Cerebellum (tissue), 4 donors: ENCODE measurements at places on chromosomes 4 and X.

DNA sequence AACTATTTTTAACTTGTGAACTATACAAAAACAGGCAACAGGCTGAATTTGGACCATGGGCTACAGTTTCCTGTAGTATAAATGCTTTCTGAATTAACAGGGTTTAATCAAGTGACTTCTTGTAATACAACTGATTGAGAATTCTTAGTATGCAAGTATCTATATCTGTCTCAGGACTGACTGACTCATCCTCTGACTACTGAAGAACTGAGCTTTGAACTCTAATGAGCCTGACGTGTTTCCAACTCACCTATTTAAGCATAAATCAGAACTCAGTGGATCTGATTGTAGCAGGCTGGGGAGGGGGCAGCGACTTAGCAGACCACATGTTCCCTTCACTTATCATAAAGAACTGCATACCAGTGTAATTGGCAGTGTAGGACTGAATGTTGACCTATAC lies 7.8 kb downstream of the SPATA4 start:
- no peak for DNase-seq

DNA sequence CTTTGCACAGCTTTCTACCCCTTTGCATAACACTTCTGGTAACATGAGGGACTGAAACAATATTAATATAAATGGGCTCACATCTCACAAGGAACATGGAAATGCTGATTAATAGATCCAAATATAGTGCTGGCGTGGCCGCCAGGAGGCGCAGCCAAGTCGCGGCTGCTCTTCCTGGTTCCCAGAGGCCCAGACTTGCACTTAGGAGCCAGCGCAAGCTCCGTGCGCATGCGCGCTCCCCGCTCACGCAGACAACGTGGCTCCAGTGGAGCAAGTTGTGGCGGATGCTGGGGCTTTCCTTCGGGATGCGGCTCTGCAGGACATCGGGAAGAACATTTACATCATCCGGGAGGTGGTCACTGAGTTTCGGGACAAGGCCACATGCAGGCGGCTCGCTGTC lies 318.3 kb upstream of the SLC7A11 start:
- DNase-seq, result no peak

GRCh38 chr4:53596901-53597300 lies 5.6 kb upstream of the LNX1 start:
- DNase-seq, result no peak

- no peak for DNase-seq
Observed at GRCh38 chrX:55142206-55142918, 53.5 kb downstream of the PAGE2 start.

DNA sequence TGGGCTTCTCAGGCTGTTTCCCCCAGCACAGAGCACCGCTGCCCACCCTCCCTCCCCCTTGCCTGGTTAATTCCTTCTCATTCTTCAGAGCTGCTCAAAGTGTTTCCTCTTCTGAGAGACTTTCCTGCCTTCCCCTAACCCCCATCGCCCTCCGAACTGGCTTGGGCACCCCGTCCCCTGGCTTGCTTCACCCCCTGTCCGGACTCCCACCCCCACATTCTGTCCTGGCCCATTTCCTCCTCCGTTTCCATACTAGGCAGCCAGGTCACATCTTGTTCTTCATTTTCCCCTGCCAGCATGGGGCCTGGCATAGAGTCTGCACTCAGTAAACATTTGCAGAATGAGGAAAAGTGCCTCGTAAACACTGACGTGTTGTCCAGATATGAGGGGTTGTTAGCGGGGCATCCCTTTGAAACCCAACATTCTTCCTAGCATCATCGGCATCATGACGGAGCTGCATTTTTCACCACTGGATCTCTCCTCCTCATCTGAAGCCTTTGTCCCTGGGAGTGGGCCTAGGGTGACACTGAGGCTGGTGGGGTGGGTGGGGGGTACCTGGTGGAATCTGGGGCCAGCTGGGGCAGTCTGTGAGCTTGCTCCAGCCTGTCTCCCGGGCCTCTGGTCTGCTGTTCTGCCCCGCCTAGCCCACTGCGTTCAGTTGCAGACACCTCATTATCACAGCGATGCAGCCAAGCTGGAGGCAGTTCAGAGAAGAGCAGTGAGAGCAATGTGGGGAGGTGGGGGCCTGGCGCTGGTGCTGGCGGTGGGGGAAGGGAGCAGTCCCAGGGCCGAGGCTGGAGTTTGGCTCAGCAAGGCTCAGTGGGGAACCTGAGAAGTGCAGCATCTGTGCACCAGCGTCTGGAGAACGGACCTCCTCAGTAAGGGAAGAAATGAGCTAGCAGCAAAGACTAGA lies 149.4 kb upstream of the PJA1 start:
- DNase-seq, result no peak

DNA sequence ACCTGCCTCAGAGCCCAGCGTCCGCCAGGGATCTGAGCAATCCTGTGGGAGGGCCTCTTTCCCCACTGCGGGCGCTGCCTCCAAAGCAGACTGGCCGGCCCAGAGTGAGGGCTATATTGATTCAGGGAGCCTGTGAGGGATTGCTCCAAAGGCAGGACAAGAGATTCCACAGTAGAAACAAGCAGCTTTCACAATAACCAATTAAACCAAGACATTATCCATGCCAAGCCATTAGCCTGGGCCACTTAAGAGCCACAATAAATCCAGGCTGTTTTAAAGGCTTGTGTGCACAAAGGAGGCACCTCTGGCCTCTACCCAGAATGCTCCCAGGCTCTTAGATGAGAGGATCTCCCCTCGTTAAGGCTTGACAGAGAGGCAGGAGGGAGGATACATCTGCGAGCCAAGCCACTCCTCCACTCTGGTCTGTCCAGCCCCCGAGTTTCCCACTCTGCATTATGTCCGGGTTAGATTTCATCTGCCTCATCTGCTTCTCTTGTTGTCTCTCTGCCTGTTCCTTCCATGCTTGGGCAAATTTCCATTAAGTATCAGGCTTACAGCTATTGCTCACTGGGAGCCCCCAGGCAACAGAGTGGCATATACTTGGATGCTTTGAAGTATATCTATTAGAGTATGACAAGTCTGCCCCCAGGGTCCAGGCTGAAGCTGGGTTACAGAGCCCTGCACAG lies 357.9 kb downstream of the UNC5C start:
- no peak for DNase-seq

DNA sequence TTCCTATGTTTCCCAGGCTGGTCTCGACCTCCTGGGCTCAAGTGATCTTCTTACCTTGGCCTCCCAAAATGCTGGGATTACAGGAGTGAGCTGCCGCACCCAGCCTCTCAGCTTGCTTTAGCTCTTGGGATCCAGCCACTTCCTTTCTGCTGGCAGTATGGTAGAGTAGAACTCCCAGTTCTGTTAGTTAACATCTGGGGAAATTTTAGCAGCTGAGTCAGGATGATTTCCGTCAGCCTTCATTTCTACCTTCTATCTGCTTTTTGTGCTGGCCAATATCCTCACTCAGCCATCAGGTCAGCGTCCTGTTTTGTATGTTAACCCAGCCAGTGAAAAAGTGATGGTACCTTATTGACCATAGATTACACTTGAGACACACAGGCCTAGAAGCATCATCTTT lies 59.3 kb upstream of the GPC4 start:
- DNase-seq, result no peak

GRCh38 chrX:97705936-97706335 lies 822.2 kb downstream of the RPA4 start:
- DNase-seq, result no peak

GRCh38 chr4:187608001-187608421 lies 387.6 kb upstream of the ZFP42 start:
- DNase-seq, result no peak

GRCh38 chr4:149466446-149466845 lies 349.2 kb downstream of the IQCM start:
- DNase-seq, result no peak

DNA sequence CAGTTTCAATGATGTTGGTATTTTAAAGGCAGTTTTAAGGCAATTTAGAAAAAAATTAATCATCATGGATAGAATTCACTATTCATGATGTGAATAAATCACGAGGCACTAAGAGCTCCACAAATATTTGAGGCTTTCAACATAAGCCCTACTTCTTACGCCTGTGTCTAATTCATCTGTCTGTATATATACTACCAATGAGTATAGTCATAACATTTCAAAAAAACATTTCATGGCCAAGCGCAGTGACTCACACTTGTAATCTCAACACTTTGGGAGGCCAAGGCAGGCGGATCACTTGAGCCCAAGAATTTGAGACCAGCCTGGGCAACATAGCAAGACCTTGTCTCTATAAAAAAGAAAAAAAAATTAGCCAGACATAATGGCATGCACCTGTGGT lies 56.5 kb downstream of the FBXL5 start:
- no peak for DNase-seq

DNA sequence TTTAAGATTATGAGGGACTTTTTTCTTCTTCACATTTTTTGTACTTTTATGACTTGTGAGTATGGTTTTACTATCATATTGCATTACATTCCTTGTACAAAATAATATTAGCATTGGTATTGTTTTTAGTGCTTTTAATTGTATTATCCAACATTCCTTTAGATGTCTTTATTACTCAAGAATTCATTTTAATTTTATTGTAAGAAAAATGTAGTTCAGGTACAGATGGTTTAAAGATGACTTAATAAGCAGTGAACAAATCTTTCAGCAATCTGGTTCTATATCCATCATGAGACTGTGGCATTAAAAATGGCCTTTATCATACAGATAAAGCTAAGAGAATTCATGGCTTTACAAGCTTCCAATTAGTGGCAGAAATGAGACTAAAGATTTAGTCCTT lies 191.6 kb downstream of the ANTXR2 start:
- no peak for DNase-seq

DNA sequence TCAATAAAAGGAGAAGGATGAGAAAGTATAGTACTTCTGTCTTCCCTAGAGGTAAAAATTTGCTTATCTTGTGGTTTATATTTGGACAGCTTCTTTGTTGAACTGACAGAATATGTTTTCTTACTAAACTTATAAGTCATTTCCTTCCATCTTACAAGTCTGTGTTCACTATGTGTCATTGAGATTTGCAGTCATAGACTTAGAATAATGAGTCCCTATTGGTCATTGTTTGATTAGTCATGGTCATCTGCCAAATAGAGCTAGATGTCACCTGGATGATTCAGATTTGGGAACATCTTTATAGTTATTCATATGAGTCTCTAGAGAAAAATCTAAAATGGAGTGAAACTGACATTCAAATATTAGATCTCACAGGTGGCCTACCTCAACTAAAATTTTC lies 51.5 kb downstream of the SPATA18 start:
- DNase-seq, result no peak

DNA sequence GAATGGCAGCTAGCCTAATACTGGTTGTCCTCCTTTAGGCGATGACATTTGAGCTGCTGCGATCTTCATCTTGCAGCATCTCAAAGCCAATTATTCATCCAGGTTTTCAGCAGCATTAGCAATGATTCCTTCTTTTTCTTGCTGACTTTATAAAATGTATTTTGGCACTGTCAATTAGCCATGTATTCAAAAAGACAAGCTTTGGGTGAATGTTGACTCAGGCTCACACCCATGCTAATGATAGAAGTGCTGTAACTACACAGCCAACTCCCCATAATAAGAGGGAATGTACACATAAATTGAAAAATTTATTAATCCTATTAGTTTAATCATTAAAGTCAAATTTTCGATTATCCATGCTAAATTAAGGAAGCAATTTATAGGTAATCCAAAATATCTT lies 24.3 kb upstream of the NPNT start:
- no peak for DNase-seq

DNA sequence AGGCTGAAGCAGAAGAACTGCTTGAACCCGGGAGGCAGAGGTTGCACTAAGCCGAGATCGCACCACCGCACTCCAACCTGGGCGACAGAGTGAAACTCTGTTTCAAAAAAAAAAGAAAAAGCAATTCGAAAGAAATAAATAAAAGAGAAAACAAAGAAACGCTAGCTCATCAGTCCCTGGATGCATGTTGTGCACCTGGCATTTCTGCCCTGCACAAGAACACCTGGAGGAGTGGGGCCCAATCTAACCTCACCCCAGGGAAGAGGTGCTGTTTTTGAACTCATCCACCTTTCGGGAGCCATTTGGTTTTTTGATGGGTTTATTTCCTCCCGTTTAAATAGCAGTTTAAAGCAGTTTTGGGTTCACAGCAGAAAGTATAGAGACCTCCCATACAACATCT lies 5.7 kb upstream of the MRFAP1 start:
- no peak for DNase-seq

GRCh38 chrX:53262918-53263394 lies 18.4 kb downstream of the IQSEC2 start:
- DNase-seq, result no peak

- DNase-seq, result no peak
Observed at GRCh38 chr4:183153190-183153916, 54.3 kb downstream of the WWC2 start.

GRCh38 chr4:151166636-151167035 lies 67.2 kb downstream of the RPS3A start:
- DNase-seq, result no peak

- no peak for DNase-seq
Observed at GRCh38 chr4:52477191-52477780, 181.8 kb downstream of the USP46 start.

DNA sequence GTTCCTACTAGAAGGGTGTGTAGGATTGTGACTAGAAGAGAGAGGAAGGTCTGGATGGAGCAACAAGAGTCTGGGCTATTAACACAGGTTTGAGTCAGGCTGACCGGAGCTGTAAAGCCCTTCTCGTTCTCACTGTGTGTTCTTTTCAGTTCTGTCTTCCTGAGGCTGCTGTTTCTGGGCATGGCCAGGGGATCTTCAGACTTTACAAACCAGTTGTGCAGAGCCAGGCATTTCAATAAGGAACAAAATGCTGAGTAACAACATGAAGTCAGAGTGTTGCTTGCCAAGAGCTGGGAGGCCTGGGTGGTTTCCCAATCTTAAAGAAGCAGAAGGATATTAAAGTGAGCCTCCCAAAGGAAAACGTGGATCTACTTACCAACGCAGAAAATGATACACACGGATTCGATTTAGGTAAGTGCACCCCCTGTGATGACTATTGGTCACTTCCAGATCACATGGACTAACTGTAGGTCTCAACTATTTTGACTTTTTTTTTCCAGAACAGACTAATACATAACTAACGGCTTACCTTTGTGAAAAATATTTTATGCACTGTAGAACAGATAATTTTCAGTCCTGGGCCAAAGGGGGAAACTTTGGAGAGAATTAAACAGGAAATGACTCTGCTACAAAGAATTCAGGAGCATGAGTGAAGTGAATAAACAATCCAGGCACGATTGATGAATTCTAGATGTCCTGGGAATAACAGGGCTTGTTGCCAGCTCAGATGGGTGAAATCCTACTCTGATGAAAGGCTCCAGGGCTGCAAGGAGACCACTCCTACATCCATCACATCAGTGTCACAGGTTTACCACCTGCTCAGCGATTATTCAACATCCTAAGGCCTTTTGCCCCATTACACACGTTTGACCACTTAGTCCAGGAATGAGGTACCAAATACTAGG lies 94.5 kb downstream of the ANXA3 start:
- no peak for DNase-seq

DNA sequence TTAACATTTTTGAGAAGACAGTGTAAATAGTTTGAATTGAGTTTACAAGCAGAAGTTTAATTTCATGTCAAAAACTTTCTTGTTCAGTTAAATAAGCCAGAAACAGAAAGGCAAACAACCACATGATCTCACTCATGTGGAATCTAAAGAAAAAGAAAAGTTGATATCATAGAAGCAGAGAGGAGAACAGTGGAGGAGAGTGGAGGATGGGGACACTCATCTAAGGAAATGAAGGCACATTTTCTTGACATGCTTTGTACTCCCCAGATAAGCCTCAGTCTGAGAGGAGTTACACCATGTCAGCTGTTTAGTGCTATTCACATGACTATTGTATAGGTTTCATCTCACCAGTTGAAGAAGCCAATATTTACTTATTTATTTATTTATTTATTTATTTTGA lies 13.5 kb downstream of the SNCA start:
- DNase-seq, result no peak

- DNase-seq, result peak; percentile 17
Observed at GRCh38 chrX:48509619-48510018, 827 bp downstream of the PORCN start.

GRCh38 chrX:3195845-3196244 lies 150.6 kb downstream of the MXRA5 start:
- no peak for DNase-seq
